Lung (tissue), 17 donors: ENCODE measurements at places on chromosomes 7 and 10.
A peak's percentile ranks its signal among the peaks of the same experiment; 100 is the strongest.

DNA sequence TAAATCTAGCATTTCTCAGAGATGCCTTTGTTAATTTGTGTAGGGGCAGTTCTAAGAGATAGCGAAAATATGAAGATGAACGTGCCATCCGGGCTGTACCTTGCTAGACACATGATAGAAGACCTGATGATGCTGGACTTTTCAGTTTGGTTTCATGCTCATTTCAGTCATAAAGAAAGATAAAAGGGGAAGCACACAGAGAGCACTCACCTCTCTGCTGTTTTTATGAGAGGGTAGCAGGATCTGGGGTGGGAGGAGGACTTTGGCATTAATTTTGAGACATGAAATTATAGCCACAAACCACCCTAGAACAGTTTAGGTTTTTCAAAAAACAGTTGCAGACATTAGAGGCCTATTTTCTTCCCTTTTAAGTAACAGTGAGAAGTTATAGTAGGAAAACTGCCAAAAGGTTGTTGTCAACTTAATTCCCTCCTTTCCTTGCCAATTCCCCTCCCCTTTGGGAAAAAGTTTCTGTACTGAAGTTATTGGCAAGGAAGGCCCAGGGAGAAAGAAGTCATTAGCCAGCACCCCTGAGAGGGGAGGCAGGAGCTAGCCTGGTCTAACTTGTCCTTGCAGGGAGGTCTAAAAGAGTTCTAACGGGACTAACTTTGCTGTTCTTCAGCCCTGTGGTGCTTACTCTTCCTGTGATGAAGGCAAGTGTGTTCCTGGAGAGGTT is 2.6 kb downstream of the ST7 start:
- peak; percentile 91 for DNase-seq

DNA sequence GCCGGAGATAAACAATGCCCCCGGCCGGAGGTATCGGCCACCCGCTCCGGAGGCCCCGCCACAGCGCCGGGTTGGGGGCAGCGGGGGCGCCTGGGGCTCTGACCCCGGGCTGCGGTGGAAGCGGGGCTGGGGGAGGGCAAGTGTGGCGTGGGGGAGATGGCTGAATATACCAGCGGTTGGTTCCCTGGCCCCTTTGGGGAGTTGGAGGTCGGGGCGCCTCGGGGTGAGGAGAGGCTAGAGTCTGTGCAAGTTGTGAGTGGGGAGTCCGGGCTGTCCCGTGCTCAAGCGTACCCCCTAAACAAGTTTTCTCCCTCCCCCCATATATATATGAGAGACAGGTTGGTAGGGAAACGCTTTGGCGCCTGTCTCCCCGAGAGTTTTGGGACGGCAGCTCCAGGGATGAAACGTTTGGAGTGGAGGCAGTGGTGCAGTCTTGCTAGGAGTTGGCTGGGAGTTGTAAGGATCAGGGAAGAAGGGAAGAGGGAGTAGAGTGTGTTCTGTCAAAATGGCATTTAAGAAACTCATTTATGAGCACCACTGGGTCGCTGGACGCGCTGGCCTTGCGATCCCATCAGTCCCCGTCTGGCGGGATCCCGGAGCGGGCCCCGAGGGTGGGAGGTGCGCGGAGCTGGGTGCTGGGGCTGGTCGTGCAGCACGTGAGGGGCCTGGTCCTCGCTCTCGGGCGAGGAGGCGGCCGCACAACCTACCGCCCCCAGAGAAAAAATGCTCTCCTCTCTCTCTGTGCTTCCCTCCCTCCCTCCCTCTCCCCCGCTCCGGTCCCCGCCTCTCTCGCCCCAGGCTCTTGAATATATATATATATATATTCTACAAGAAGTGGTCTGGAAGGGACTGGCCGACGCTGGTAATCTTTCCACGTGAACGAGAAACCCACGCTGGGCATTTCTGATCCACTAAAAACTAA is 1.1 kb downstream of the TET1 start:
- peak; percentile 73 for DNase-seq

DNA sequence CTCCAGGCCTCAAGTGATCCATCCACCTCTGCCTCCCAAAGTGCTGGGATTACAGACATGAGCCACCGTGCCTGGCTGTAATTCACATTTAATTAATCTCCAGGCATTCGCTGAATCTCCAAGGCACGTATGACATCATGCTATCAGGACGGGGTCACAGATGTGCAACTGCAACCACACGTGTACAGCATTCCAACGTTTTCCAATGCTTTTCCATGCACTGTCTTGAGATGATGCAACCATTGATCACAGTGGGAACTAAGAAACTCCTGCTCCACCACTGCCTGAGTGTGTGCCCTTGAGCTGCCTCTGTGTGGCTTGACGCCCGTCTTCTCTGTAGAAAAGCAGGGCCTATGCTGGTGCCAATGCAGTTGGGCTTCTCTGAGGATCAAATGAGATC is 119.8 kb upstream of the LYZL2 start:
- DNase-seq = no peak

GRCh38 chr10:71927159-71927558 is 37.0 kb upstream of the CHST3 start:
- DNase-seq = no peak

DNA sequence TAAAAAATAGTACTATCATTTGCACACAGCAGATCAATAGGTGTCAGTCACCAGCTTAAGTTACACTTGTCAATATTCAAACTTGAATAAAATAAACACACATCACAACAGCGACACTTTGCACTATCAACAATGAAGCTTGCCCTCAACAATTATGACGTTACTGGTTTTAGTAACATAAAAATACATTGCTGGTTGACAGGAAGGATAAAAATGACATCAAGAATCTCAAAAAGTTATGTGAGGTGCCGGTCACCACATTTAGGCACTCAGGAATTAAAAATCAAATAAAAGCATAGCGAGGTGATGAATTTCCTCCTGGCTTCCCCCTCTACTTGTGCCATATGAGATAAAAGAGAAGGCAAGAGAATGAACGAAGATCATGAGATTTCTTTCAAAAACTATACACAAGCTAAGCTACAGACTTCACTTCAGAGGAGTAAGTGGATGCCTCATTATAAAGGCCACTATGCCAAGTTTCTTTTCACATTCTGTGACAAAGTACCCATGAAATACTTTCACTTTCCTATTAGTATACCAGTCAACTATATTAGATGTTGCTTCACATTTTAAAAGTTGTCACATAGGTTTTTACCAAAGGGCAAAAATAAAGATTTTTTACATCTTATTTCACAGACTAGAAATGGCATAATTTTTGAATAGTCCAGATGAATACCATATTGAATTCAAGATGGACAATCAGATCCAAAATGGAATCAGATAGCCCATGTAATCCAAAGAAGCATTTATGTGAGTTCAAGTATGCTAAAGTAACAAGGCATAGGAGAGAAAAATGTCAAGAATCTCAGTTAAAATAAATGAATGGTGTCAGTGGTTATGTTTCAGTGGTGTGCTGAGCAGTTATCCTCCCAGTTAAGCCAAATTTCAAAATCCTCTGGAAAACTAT is 3.6 kb downstream of the CCDC71L start:
- DNase-seq = no peak

DNA sequence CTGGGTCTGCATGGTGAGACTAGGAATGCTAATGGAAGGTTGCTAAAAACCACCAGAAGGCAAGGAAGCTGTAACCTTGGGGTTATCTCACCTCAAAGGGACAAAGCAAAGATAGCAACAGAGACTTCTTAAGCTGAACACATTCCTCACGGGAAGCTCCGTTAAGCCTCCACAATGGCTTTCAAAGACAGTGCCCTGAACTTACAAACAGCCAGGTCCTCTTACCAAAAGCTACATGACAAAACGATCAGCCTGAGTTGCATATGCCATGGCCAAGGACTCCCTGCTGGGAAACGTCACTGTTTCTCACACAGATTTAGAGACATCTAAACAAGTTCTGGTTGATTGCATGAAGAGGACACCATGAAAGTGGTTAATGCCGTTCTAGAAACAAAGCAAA is 52.7 kb downstream of the HTR5A start:
- DNase-seq = no peak

GRCh38 chr10:100817268-100817839 is 72.0 kb downstream of the PAX2 start:
- DNase-seq = no peak

GRCh38 chr7:117706210-117706609 is 167.0 kb downstream of the CTTNBP2 start:
- DNase-seq = no peak

GRCh38 chr7:138603549-138604318 is 97.4 kb downstream of the SVOPL start:
- DNase-seq = no peak

GRCh38 chr10:79038841-79039201 is 29.9 kb upstream of the ZMIZ1 start:
- peak; percentile 72 for DNase-seq

GRCh38 chr10:23099816-23100215 is 4.4 kb downstream of the MSRB2 start:
- no peak for DNase-seq

DNA sequence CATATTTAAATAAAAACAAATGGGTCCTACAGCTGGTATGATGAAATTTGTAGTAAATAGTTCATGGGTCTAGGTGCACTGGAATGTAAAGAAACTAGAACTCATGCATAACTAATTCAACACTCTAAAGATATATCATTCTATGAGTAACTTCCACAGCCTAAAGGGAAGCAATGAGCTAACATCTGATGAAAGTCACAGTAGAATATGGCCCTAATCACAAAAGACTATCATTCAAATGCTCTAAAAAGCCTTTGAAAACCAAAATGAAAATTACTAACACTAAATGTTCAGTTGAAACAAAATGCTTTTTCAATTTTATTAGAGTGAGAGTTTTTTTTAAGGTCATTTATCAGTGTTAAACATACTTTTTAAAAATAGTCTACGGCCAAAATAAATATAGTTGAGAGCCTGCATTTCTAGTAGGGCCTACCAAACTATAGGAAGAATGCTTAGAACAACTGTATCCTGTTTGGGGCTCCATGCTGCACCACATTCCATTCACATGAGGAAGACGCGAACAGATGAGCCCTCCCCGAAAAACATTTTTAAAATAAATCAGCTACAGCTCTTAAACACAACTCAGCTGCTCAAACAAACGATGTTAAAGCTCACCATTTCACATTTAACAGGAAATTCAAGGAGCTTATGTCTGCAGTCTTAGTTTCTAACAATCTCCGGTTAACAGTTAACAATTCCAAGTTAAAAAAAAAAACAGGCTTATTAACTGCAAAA is 134.5 kb downstream of the NRBF2 start:
- peak; percentile 91 for DNase-seq

GRCh38 chr7:24669971-24670591 is 87.2 kb downstream of the GSDME start:
- DNase-seq = no peak

GRCh38 chr10:116990276-116990800 is 14.6 kb downstream of the SHTN1 start:
- no peak for DNase-seq

GRCh38 chr7:155850766-155851678 is 38.8 kb upstream of the SHH start:
- DNase-seq = no peak

DNA sequence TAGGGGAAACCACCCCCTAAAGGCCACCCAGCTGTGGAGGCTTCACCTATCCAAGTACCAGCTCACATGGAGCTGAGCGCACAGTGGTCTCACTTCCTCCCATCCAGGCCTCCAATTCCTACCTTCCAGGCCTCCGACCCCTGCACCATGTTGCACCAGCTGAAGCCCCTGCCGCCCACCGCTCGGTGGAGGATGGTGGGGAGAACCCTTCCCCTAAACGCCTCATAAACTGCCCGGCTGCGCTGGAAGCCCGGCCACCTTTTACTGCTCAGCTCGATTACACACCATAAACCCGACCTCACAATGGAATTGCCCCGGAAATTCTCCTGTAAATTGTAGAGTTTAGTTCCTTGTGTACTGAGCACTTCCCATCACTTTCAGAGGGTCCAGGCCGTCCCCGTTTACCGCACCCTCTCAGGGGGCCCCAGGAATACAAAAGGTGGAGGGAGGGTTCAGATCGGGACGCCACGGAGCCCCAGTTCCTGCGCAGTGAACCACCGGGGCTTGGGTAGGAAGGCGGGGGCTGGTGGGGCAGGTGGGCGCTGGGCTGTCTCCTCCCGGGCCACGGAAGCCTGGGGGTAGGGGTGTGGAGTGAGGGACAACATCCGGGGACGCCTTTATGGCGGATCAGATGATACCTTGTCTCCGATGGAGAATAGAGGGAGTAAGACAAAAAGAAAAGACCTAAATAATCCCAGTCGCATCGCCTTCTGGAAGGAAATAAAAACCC is 1.4 kb upstream of the HOXA7 start:
- no peak for DNase-seq

DNA sequence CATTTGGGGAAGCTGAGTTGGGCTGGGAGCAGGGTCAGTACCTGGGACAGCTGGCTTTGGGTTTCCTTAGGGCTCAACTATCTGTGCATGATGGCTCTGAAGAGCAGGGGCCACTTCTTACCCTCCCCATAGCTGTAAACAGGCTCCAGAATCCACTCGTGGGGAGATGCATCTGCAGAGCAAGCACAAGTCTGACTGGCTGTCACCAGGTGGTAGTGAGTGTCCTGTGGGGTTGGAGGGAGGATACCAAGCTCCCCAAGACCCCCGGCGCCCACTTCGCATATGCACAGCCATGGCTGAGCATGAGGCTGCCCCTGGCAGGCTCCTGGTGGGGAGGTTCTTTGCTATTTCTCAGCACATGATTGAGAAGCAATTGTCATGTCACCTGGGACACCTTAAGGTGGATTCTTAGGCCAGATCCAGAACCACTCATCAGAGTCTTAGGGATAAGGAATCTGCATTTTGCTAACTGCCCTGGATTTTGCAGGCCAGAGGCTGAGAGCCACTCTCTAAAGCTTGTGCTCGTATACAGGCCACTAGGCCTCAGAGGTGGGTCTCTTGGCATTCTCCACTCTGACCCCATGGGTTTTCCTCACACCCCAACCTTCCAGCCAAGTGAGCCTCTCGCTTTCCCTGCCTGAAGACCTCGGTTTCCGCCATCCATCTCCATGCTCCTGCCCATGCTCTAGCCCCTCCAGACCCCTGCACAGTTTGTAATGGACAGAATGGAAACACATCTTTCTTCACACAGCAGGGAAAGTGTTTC is 53.7 kb downstream of the ADCY1 start:
- no peak for DNase-seq

DNA sequence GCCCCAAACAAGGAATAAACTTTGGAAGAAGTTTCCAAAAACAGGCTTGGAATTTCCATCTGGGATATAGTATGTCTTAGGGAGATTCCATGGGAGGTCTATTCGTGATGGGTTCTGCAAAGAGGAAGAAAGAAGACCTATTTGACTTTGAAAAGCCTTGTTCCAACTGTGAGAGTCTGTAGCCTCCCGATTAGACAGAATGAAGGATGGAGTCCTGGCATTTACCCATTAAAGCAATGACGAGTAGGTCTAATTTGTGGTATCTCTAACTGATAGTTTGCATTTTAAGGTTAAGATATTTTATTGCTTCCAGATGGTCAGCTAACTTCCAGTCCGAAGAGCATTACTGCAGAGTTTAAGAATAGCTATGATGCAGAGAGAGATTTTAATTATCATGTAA is 19.5 kb upstream of the GALNT17 start:
- no peak for DNase-seq

- no peak for DNase-seq
These were observed 572 bp upstream of the BHLHA15 start for GRCh38 chr7:98210513-98211220.
